ENCODE measurements at places on chromosomes 7 and 10.
A peak's percentile ranks its signal among the peaks of the same experiment; 100 is the strongest.

DNA sequence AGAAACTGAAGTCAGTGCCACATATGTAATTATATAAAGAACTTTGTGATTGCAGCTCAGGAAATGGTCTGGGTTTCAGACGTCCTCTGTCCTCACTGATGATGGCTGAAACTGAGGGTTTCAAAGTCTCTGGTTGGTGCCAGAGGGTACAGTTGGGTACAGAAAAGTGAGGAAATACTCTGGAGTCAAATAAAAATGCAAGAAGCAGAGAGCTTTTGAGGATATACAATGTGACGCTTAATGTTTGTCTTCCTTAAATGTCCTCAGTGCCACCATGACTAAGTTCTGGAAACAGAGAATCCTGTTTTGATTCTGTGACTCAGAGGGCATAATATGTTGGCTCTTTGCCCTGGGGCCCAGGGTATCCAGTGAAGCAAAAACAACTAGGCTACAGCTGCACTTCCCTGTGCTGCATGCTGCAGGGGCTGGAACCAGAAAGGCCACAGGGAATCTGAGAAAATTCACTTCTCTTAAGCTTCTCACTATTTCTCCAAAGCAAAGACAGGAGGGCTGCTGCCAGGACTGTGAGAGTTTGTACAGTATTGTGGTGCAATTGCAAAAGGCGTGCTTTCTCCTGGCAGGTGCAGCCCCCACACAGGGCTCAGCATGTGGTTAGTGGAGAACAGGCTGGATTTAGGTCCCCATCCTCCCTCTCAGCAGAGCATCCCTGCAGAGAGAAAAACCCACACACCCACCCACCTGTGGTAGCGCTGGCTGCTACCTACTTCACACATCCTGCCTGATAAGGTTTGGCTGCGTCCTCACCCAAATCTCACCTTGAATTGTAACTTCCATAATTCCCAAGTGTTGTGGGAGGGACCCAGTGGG is 169.5 kb upstream of the SVIL start:
- DNase-seq: no peak

DNA sequence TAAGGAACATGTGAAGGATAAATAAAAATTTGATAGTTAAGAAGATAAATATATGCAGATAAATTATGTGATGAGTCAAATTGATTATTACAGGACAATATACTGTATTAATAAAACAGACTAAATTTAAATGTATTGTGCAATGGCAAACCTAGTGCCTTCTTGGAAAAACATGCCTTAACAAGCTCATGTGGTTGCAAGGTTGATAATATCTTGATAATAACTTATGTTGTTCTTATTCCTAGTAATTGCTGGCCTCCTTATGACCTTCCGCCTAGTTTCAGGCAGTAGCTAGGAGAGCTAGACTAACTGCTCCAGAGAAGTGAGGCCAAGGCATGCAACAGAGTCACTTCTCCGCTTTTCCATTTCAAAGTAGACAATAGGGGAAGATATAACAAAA is 7.6 kb upstream of the RAB11FIP2 start:
- DNase-seq: no peak

DNA sequence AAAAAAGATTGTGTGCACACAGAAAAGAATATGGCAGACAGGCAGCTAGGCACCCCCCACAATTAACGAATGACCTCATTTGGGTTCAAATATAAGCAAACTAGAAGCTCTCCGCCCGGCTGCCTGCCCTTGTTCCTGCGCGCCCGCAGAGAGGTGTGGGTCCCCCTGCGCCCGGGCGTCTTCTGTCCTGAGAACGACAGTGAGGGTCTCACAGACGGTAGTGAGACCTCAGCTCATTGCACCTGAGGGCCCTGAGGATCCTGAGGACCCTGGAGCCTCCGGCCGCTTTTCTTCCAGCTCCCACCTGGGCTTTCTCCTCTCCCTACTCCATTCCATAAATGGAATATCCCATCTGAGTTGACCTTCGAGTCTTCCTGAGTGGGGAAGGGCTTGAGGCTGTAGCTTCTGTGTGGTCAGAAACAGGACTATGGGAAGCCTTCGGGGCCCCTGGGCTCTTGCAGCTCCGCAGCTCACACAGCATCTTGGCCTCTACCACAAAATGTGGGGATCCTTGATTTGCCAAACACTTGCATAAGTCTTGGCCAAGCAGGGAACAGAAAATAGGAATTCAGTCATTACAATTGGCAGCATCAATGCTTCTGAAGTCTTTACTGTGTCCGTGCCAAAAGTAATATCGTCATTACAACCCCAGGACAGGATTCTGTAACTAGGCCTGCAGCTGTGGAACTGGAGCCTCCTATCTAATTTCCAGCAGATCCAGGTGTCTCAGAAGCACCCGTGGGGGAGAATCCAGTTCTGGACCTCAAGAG is 43.8 kb downstream of the JAKMIP3 start:
- DNase-seq: no peak

GRCh38 chr7:18754766-18755165 is 259.2 kb downstream of the HDAC9 start:
- DNase-seq: no peak

- no peak for DNase-seq
These were observed 206.2 kb downstream of the TMEM178B start for GRCh38 chr7:141280100-141280499.

DNA sequence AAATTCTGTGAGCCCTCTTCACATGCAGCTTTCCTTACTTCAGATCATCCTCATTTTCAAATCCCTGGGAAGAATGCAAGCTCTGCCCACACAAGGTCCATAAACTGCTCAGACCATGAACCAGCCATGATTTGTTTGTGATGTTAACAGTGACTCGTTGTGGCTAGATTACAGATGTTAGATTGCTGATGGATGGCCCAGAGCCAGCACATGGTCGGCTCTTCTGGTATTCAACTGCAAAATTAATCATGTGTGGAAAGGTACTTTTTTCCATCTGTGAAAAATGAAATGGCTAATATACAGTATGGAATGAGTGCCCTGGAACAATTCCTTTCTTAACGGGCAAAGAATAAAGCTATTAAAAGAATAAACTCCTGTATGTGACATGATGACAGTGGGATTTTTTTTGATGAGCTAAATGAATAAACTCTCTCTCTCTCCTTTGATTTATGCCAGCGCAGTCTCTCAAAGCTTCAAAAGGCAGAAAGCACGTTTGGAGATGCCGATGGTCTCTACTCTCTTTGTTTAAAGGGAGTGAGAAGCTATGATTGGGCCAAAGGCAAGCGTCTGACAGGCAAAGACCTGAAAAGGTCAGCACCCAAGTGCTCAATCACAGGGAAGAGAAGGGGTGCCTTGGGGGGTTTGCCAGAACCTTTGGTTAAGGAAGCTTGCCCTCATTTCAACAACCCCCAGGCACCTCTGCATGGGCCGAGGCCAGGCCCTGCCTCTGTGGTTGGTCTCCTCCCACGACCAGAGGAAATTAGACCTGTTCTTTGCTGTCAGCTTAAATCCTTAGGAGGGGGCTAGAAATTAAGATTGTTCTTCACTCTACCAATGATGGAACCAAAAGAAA is 444.0 kb upstream of the NFE2L3 start:
- no peak for DNase-seq

GRCh38 chr7:112970771-112971170 is 115.9 kb downstream of the GPR85 start:
- no peak for DNase-seq

DNA sequence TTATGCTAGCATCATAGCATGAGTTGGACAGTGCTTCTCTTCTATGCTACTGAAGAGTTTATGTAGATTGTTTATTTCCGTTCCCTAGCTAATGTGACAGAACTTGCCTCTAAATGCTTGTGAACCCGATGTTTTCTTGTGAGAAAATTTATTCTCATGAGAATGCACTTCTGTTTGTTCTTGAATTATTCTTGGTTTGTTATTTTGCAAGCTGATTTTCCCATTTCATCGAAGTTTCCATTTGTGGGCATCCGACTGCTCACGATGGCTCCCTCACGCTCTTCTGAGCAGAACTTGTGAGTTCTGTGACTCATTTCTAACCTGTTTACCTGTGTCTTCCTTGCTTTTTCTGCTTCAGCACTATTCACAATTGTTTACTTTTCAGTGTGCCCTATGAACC is 59.9 kb downstream of the WDFY4 start:
- DNase-seq: no peak

DNA sequence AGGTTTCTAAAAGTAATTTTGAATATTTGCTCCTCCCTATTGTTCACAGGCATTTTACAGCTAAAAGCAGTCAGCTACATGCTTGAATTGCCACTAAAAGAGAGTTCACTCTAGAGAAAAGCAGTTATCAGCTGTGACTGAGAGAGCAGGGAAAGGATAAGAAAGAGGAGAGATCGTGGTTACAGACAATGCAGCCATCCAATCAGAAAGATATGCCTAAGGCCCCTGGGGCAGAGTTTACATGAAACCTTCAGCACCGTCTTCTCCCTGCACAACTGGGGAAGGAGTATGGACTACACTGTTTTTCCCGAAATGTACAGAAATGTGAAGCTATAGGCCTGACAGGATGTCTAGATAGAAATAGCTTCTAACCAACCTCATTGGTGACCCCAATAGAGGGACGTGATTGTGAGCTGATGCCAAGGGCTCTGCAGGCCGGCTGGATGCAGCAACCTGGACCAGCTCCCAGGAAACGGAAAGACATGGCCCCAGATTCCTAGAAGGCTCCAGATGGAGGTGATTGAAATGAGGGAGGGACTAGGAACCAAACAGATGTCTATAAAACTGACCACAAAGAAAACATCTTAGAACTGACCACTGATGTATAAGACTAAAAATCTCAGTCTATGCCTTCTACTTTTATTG is 3.2 kb upstream of the VSTM4 start:
- no peak for DNase-seq

DNA sequence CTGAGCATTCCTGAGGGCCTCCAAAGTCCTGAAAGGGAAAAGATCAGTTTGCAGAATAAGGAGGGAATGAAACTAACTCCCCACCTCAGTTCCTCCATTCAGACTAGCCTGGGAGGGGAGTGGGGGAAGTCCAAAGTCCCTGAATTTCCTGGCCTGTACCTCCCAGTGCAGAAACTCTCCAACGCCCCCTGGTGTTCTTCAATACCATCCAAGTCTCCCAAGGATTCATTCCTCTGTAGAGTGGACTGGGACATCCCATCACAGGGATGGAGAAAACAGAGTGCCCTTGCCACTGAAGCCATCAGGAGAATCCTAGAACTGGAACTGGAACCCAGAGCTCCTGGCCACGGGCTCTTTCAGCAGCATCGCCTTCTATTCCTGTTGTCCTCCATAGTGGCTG is 1.6 kb upstream of the COL13A1 start:
- DNase-seq: no peak

- DNase-seq: no peak
These were observed 44.8 kb upstream of the GLCCI1 start for GRCh38 chr7:7923818-7924217.

DNA sequence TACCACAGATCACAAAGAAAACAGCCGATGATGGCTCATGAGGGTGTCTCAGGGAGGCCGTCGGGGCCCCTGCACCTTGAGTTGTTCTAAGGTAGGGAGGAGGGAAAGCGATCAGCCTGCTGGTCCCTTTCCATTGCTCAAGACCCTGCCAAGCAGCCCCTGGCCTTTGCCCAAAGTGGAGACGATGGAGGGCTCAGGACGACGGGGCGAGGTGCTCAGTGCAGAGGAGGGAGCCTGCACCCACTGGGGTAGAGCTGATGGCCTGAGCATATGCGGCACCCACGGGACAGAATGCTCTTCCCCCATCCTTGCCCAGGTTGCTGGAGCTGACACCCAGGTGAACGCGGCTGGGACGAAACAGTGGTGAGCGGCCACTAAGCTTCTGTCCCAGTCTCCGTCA is 58.3 kb upstream of the FAM20C start:
- DNase-seq: no peak

- peak; percentile 22 for DNase-seq
These were observed 58.9 kb downstream of the SH2D4B start for GRCh38 chr10:80596391-80597257.

DNA sequence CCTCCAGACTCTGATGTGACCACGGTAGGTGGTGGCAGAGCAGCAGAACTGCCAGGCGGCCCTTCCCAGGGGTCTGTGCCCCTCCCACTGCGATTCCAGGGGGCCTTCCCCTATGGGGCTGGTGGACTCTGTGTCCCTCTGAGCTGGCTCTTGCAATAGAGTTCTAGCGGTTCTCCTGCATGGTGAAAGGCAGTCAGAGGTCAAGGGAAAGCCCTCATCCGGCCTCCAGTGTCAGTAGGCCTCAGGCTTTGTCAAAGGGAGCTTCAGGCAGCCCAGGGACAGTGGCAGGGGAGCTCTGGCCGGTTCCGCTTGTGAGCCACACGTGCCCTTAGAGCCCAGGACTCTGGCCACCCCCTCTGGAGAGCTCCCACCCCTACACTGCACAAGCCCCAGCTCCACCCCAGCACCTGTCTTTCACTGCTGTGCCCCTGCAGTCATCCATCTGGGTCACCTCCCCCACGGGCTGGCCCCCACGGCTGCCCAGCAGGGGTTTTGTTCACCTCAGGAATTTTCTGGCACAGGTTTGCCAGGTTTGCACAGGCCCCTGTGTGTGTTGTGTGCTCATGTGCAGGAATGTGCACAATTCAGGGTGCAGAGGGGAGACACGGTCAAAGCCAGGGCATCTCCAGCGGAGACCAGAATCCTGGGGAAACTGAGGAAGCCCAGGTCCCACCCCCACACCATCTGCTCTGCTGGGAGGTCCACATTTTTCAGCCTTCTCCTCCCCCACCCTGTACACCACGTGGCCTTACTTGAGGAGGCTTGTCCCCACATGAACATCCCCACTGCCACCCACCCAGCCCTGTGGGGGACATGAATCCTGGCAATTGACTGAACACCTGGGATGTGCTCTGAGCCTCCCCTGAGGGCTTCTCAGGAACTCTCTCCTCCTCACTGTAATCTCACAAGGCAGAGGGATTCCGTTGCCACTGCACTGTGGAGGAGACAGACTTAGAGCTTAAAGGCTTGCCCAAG is 23.8 kb downstream of the C10orf105 start:
- no peak for DNase-seq

GRCh38 chr7:130363026-130363847 is 17.1 kb upstream of the CPA1 start:
- no peak for DNase-seq

DNA sequence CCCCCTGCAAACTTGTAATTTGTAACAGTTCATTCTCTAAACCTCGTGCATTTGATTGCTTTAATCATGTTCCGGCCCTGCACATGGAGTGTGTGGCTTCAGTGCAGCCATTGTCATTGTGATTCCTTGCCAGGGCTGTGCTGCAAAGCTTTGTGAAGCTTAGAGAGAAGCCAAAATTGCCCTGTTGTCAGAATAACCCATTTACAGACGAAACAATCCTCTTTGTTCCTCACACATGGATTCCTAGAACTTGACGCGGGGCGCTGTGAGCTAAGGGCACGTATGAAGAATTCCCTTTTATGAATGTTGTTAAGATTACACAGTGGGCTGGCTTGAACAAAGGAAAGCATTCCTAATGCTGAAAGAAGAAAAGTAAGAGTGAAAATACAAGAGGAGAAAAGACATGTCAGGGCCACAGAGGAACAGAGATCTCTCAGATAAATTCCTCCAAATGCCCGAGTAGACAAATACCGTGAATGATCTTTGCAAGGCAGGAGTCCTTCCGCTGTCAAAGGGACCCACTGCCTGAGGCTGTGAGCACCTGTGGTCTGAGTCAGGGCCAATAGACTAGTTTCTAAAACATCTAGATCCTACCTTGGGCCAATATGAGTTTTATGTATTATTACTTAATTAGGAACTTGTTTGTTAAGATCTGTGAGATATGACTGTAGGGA is 205.4 kb upstream of the C7orf33 start:
- no peak for DNase-seq

- DNase-seq: no peak
These were observed 70.3 kb downstream of the UNCX start for GRCh38 chr7:1302936-1303335.

- DNase-seq: no peak
These were observed 14.4 kb downstream of the NAMPT start for GRCh38 chr7:106270122-106270977.
